HepG2 (cell line): ENCODE measurements at places on chromosomes 6 and 20. TPM values are rescaled to one million over a fixed set of nuclear protein-coding genes. Genes with fewer than 3 reads are reported as not detected.

- H3K27ac ChIP-seq: no peak overlapping the region
- H3K27me3 ChIP-seq: peaks cover 2% of the 10 kb centered on the region; the same call in 1 of the 2 replicates
- H3K4me1 ChIP-seq: peaks cover 11% of the 10 kb centered on the region; the same call in 1 of the 2 replicates
- no peak overlapping the region for H3K4me3 ChIP-seq
Measured at GRCh38 chr20:48171071-48171470, 385.8 kb upstream of the SULF2 start.

DNA sequence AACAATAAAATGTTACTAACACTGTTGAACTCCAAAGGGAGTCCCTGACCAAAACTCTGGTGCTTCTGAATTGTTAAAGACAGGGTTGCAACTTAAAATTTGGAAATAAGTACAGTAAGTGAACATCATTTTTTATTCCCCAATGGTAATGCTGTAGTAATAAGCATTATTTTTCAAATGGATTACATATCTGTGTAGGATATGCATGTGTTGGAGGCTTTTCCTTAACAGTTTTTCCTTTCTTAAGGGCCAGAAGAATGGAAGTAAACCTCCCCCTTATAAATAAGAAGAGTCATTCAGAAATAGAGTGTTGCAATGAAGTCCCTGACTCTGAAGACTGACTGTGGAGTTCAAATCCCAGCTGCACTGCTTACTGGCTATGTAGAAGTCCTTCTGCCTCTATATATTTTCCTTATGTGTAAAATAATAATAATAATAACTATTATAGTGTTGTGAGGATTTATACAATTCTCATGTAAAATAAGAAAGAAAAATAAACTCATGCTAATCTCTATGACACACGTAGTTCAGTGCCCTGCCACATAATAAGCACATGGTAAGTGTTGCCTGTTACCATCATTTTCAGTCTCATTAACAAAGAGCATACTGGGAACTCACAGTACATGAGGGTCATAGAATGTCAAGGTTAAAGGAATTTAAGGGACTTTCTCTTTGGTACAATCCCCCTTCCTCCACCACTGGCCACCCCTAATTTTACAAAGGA, 129.8 kb upstream of the SMLR1 start:
- no peak overlapping the region for H3K4me3 ChIP-seq
- no peaks in the 10 kb centered on the region for H3K4me1 ChIP-seq
- H3K36me3 ChIP-seq: no peaks in the 10 kb centered on the region
- no peak for DNase-seq
- no peak overlapping the region for H3K27ac ChIP-seq

GRCh38 chr6:54018722-54019121, 92.5 kb upstream of the MLIP start:
- H3K36me3 ChIP-seq: no peaks in the 10 kb centered on the region
- H3K4me1 ChIP-seq: no peaks in the 10 kb centered on the region
- H3K27me3 ChIP-seq: no peaks in the 10 kb centered on the region
- no peak overlapping the region for H3K27ac ChIP-seq

DNA sequence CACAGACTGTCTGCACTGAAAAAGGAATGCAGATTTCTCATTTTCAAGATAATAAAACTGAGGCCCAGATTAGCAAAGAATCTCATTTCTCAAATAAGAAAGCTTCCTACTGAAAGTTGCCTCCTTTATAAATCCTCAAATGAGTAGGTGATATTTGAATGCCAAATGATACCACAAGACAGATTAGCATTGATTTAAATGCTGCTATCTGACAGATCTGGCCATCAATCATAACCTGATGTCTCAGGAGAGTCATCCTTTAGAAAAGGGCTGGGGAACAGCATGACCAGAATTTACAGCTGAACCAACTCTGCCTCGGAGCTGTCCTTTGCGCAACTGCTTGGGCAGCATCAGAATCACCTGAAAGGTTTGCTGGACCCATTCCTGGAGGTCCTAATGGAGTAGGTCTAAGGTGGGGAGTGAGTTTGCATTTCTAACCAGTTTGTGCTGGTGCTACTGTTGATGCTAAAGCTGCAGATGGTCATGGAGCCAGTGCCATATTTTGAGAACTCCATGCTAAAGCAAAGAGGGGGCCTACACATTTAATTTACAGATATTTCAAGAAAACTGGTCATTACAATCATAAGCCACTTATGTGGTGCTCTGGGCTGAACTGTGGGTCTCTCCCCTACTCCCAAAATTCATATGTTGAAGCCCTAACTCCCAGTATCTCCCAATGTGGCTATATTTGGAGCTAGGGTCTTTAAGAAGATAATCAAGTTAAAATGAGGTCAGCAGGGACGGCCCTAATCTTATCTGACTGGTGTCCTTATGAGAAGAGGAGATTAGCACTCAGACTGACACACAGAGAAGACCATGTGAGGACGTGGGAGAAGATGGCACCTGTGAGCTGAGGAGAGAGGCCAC, 295.5 kb upstream of the JARID2 start:
- H3K4me1 ChIP-seq: no peaks in the 10 kb centered on the region
- H3K4me3 ChIP-seq: no peak overlapping the region
- no peaks in the 10 kb centered on the region for H3K27me3 ChIP-seq

CDC25B gene
- total RNA-seq: 14.5 and 19.3 TPM in 2 replicates

ENPP3 gene
- total RNA-seq: 23.9 and 40.0 TPM in 2 replicates

DNA sequence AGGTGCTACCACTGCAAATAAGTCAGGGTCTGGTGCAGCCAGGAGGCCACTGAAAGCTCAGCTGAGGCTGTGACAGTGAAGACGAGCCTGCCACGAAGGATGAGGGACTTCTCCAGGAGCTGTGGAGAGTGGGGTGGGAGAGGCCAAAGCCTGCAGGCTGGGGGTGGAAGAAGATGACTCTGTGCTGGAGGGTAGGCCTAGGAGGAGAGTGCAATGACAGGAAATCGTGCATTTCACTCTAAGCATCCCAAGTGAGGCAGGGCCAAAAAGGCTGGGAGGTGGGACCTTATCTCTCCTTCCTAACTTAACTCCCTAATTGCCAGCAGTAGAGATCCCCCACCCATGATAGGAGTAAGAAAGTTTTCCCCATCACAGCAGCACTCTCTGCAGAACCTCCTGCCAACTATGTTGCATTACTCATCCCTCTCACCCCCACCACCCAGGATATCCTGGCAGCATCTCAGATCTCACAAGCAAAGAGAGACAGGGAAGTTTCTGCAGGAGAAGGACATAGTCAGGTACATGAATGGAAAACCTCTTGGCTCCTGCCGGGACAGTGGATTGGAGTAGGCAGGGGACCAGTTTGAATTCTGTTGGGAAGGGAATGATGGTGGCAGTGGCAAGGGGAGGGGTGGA, 466.2 kb downstream of the CDH26 start:
- no peak for DNase-seq
- H3K36me3 ChIP-seq: no peaks in the 10 kb centered on the region
- H3K27me3 ChIP-seq: no peaks in the 10 kb centered on the region
- H3K27ac ChIP-seq: no peak overlapping the region

GRCh38 chr6:55040102-55040848, 134.0 kb upstream of the HCRTR2 start:
- DNase-seq: no peak
- H3K27me3 ChIP-seq: no peaks in the 10 kb centered on the region
- H3K4me1 ChIP-seq: no peaks in the 10 kb centered on the region
- H3K4me3 ChIP-seq: no peak overlapping the region
- H3K27ac ChIP-seq: no peak overlapping the region

- H3K27ac ChIP-seq: no peak overlapping the region
- no peaks in the 10 kb centered on the region for H3K4me1 ChIP-seq
- no peaks in the 10 kb centered on the region for H3K36me3 ChIP-seq
- no peak overlapping the region for H3K4me3 ChIP-seq
Measured at GRCh38 chr6:117818449-117818848, 88.6 kb upstream of the SLC35F1 start.

ZSCAN31 gene
- total RNA-seq: 6.2 and 7.2 TPM in 2 replicates
